Kidney glomerular epithelial cell (primary cell): ENCODE measurements at places on chromosomes 3 and 15.

GRCh38 chr3:72657666-72658065 is 190.6 kb downstream of the SHQ1 start:
- no peak for DNase-seq

DNA sequence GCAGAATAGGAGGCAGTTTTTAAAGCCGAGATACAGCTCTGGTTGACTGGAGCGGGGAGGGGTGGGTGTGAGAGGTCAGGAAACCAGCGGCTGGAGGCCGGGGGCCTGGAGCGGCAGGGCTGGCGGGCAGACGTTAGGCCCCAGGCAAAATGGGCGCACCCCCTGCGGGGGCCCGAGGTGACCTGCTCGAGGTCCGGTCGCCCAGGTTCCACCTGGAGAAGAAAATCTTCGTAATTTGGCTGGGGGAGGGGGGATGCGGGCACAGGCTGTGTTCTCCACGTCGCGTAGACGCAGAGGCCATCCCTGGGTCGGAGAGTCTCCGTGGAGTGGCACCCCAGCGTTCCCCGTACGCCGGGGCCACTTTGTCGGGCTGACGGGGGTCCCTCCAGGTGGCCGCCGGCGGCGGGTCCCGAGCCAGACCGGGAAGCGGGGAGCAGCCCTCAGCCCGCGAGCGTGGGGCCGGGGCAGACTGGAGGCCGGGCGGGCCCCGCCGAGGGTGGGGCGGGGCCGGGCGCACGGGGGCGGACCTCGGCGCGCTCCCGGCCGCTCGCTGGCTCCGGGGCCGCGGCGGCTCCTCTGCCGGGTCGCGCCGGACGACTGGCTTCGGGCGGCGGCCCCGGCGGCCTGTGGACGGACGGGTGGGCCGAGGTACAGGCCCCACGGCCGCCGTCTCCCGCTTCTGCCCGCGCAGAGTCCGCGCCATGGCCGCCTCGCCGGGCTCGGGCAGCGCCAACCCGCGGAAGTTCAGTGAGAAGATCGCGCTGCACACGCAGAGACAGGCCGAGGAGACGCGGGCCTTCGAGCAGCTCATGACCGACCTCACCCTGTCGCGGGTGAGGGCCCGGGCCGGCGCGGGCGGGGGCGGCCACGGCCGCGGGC is at the start of gene CRTC3:
TSS of gene CRTC3 (plus strand) at position 553 of the 879 bp plus-strand sequence. CDS start at position 702, 149 bp downstream.
- DNase-seq: peak; percentile 29

DNA sequence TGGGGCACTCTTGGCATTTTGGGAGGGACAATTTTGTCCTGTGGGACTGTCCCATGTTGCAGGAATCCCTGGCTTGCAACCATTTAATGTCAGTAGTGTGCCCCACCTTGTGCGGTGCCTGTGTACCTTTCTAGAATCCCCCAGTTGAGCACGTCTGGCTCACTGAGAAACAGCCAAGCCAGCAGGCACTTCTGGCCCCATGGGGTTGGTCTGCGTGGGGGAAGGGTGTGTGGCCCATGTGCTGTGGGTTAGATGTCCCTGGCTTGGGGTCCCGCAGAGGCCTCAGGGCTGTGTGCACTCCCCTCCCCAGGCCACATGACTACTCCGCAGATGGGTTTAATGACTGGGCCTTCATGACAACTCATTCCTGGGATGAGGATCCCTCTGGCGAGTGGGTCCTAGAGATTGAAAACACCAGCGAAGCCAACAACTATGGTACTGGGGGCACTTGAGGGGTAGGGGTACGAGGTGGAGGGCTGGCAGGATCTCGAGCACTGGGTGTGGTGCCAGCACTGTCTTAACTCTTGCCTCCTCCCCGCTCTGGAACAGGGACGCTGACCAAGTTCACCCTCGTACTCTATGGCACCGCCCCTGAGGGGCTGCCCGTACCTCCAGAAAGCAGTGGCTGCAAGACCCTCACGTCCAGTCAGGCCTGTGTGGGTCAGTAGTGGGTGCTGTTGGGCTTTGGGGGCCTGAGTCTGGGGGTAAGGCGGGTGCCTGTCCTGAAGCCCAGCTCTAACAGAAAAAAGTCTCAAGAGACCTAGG is 3.7 kb upstream of the FES start:
- DNase-seq: no peak

DNA sequence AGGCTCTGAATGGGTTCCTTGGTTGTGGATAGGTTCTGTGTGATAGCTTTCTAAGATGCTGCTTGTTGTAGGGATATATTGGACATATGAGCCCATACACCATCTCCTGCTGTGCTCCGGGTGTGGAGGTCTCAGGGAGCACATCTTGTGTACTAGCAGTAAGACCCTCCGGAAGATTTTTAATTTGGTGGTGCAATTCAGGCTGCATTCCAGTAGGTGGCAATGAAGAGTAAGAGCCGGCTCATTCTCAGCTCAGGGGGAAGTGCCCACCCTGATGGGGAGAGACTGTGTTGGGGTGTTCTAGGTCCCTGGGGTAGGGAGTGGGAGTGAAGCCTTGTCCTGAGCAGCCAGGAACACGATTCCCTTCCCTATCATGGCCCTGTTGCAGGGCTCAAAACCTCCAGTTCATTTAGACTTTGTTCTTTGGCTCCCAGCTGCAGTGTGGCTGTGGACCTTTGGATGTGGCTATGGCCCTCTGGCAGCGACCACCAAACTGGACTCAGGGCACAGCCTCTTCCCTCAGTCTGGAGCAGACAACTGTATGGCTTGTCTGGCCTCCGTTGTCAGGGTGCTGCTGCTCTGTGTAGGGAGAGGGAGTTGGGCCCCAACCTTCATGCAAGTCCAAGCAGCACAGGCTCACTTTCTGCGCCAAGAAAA is 104.7 kb downstream of the UNC13C start:
- DNase-seq: peak; percentile 4

GRCh38 chr3:23203708-23204330 is 692 bp downstream of the UBE2E2 start:
- no peak for DNase-seq
